ENCODE measurements at places on chromosomes 1 and 21.

- no peak for DNase-seq
These were observed 57.0 kb upstream of the NEK2 start for GRCh38 chr1:211732293-211732980.

- DNase-seq: no peak
These were observed 84.4 kb upstream of the SYT6 start for GRCh38 chr1:114238053-114238452.

DNA sequence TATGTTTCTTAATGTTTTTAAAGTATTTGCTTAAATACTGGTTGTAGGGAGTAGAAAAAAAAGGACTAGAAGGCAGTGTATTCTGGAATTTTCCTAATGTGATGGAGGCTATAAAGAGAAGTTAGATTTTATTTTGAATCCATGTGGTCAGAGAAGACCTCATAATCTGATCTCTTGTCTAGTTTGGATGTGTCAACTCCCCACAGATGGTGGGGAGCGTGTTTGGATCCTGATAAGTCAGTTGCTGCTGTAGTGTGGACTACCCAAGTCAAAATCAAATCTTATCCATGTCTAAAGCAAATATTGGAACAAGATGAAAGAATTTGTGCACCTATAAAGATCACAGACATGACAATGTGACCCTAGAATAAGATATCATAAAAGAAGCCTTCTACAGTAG is 918.0 kb downstream of the LTN1 start:
- DNase-seq: no peak

DNA sequence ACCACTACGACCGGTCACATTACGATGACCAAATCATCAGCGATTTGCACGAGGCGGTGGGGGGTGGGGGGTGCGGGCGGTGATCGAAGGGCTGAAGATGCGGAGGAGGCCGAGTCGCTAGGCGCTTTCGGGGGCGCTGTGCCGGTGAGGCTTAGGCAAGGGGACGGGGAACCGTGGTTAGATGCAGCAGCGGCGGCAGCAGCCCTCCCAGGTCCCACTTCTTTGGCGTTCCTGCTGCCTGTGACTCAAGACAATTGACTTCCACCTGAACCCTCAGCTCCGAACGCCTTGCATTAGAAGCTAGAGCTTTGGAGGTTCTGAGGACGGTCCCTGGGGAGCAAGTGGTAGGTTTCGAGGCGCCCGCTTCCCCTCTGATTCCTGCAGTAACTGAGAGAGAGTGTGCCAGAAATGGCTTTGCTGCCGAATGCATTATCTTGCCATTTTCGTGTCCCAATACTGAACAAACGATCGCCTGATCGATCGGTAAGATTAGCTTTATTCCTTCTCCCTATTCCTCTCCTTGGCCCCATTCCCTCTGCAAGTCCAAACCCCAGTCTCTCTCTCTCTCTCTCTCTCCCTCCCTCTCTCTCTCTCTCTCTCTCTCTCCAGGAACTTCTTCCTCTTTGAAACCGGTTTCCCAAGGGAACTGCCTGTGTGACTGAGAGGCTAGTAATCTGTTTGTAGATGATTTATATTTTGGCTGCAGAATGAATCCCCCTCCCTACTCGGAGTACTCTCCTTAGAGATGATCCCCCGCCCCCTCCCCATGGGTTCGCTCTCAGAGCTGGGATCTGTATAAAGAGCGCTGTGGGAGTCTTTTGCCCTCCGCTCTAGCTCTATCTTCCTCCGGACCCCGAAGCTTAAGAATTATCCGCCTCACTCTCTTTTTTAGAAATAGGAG is 735 bp upstream of the BRINP3 start:
- DNase-seq: no peak

GRCh38 chr1:109619576-109620400 is at the start of the genes AMPD2 and GNAT2:
Gene AMPD2 (plus strand): TSS chr1:109619837. CDS start chr1:109621176, 1,339 bp downstream.
Gene GNAT2 (minus strand): TSS chr1:109619616. CDS start chr1:109612870, 6,746 bp downstream.
- peak; percentile 86 for DNase-seq

- no peak for DNase-seq
These were observed 2.0 kb downstream of the DSCAM start for GRCh38 chr21:40844935-40845334.

- DNase-seq: no peak
These were observed 17.4 kb downstream of the CCSAP start for GRCh38 chr1:229325401-229325800.

GRCh38 chr1:57468641-57469523 is 45.0 kb upstream of the DAB1 start:
- DNase-seq: no peak

DNA sequence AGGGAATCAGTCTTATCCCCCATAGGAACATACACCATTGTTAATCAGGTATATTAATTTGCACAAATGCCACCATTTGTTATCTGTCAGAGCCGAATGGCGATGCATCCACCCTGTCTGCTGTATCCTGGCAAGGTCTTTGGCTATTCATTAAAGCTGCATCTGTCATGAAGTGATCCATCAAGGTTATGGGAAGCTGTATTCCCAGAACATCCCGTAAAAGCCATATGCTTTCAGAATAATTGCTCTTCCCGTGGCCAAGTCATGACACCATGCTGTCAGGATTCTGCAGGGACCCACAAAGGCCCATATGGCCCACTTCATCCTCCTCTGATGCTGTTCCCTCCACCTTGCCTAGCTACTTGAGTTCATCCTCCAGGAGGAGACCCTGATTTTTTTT is 103.9 kb downstream of the RAVER2 start:
- no peak for DNase-seq

DNA sequence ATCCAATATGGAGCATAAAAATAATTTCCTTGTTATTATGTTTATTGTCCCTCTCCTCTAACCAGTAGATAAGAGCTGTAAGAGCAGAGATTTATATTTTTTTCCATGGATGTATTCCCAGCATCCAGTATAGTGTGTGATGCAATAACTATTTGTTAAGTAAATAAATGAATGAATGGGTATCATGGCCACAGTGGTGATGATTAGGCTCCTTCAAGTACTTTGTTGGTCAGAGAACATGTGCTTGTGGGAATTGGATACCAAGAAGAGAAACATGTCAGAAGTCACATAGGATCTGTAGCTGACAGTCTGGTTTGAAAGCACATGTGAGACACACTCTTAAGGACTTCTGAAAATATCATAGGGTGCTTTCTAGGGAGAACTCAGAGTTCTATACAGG is 588.5 kb downstream of the AGBL4 start:
- no peak for DNase-seq

DNA sequence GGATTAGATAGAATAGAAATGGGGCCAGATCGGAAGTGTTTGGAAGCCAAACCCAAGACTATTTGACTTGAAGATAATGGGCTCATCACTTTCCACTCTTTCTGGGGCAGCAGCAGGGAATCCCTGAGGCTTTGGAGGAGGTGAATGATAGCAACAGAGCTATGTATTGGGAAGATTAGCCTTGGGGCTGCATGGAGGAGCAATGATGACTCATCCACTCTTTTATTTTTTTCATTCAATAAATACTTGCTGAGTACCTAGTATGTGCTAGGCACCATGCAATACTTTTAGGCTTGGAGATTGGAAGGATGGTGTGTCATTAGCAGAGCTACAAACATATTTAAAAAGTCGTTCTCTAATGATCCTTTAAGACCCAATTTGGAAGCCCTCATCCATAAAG is 166.9 kb upstream of the FOXD3 start:
- DNase-seq: no peak

- no peak for DNase-seq
These were observed 56.0 kb upstream of the PLXNA2 start for GRCh38 chr1:208300084-208300770.

GRCh38 chr1:203771901-203772301 is 6.9 kb downstream of the LAX1 start:
- DNase-seq: no peak

DNA sequence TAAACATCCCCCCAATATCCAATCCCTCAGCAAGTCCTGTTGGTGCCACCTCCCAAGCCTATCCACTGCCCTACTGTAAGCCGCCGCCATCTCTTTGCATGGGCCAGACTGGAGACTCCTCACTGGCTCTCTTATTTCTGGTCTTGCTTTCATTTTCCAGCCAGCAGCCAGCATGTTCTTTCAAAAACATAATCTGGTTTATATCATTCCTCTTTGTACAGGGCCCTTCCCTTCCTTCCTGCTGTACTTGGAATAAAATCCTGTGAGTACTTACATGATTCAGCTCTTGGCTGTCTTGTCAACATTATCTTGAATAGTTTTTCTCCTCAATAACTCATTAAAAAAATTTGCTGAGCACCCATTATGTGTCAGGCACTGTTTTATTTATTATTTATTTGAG is 28.2 kb downstream of the TLR5 start:
- DNase-seq: no peak

DNA sequence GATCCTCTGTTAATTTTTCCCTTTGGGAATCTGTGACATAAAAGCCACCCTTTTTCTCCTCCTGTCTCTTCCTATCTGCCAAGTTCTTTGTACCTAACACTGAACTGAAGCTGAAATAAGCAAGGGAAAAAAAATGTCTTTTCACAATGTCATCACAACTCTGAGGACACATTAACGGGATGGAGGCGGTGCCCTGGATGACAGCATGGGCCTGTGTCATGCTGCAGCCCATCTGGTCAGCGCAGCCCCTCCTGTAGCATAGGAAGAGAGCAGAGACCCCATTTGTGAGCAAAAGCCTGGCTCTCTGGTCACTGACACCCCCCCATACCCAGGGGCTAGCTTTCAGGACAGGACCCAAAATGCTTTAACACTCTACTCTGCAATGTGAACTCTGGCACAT is 22.5 kb downstream of the SYT2 start:
- no peak for DNase-seq

GRCh38 chr1:186785503-186785902 is 43.2 kb upstream of the PLA2G4A start:
- no peak for DNase-seq

GRCh38 chr1:20376880-20377494 is 86.3 kb downstream of the VWA5B1 start:
- DNase-seq: peak; percentile 42

DNA sequence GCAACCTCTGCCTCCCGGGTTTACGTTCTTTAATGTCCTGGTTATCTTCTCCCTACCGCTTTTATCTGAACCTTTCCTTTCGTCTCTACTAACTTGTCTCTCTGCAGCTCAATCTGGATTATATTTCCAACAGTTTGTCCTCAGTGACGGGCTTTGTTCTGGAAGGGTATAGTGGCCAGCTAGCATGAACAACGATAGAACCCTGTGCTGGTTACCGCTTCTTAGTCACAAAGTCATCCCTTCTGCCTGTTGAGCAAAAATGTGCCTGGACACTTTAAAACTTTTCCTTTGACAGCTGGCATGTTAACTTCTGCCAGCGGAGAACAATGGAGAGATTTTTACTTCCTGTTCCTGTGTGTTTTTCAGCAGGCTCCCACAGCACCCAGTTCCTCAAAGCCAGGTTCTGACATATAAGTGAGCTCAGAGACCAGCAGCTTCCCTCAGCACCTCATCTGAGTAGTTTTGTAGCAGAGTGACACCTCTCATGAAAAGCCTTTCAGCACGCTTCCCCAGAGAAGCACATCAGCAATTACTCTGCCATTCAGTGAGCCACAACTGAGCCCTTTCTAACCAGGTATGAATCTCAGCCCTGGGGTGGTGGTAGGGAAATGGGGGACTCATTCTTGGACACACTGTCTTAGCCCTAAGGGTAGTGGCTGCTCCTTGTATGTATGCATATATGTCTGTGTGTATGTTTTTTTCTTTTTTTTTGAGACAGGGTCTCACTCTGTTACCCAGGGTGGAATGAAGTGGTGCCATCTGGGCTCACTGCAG is 23.6 kb upstream of the CCDC17 start:
- no peak for DNase-seq

DNA sequence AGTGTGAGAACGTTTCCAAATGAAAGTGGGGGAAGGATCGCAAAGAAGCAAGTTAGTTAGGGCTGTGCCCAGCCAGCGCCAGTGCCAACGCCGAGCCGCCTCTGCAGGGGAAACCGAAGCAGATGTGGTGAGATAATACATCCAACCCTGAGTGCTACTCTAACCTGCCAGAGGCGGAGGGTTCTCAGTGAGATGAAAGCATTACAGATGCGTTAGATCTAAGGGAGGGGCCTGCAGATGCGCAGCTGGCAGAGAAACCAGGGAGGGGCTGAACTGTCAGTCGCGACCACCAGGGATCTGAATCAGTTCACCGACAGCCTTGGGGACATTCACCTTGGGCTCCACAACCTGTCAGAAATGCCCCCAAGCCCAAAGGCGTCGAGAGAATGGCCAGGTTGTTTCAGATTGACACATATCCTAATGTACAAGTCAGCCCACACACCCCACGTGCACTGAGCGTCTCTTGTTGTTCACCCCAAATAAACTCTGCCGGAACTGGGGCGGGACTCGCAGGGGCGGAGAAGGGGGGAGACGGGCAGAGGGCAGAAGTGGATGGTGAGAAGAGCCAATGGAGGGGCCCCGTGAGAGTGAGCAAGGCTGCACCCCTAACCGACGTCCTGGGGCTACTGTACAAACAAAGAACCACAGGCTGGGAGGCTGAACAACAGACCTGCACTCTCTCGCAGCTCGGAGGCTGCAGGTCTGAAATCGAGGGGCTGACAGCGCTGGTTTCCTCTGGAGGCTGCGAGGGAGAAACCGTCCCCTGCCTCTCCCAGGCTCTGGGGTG is 8.7 kb upstream of the UMODL1 start:
- DNase-seq: peak; percentile 93

DNA sequence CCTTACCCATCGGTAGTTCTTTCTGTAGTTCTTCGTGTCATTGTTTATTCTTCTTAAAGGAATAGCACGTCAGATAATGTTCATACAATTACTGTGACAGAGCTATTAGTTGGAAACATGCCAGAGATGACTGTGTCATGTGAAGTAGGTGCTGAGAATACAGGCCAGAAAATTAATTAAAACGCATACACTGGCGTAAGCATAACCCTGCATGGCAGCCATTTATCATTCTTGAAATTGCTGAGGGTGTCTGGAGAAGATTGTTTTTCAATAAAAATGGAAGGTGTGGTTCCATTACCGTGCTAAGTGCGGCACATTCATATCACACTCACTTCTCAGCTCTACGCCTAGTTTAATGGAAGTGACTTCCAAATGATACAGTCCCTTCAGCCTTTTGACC is 7.8 kb downstream of the ETS2 start:
- DNase-seq: no peak

DNA sequence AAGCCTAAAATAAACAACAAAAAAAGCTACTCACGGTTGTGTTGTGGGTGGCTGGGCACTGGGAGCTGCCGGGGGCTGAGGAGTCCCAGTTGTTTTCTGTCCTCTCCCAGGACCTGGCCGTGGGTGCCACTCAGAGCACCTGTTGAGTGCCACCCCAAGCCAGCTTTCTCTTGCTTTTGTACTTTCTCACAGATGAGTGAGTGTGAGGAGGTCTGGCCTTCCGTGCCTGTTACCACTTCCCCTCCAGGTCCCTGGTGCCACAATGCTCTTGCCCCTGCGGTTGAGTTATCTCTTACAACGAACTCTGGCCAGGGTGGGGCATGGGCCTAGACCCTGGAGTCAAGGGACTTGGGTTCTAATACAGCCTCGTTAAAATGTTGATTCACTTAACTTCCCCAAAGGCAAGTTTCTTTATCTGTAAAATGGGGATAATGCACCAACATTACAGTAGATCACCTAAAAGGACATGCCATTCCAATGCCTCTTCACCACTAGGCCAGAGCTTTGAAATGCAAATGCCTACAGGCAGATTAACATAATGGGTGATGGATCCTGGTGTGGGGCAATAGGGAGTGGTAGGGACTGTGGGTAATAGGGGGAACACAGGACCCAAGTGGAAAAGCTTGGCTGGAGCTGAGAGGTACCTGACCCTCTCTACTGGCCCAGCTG is at the start of gene CNR2:
TSS of gene CNR2 (minus strand) at position 151 of the 669 bp plus-strand sequence. CDS start 37,745 bp downstream, outside the sequence.
- DNase-seq: peak; percentile 37

GRCh38 chr1:107871687-107872395 is 93.1 kb downstream of the VAV3 start:
- no peak for DNase-seq
